ENCODE measurements at places on chromosomes 11 and 22.

- DNase-seq: no peak
Observed at GRCh38 chr11:69000831-69001242, 12.2 kb downstream of the MRGPRF start.

DNA sequence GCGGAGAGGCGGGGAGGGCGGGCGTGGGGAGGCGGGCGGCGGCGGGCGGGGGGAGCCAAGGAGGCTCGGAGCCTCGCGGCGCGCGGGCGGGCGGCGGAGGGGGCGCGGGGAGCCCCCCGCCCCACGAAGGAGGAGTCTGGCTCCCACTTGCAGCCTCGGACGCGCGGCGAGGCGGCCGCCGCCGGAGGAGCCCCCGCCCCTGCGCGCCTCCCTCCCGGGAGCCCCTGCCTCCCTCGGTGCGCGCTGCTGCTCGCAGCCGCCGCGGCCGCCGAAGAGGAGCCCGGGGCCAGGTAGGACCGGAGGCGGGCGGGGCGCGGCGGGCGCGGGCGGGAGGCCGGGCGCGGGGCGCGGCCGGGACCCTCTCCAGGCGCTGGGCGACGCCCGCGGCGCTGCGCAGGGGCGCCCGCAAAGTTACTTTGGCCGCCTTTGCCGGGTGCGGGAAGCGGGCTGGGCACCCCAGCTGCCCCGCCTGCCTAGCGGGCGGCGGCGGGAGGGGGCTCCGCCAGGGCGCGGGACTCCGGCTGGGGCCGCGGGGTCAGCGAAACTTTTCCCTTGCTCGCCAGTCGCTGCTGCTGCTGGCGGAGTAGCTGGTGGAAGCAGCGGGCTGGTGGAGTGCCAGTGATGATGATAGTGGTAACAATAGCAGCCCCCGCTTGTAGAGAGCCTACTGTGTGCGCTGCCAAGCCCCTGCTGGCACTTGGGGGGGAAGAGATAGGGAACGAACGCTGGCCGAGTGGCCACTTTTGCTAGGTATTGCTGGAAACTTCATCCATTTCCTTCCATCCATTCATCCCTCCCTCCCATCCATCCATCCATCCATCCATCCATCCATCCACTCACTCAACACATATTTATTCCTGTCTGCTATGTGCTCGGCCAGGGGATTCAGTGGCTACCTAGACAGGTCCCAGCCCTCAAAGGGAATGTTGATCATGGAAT, at the start of gene MPPED1:
MPPED1 (plus strand) TSS at position 146 of the 939 bp plus-strand sequence. CDS start 12,972 bp downstream, outside the sequence.
- DNase-seq: no peak

GRCh38 chr11:120270386-120270785, 30.4 kb downstream of the POU2F3 start:
- DNase-seq: no peak

DNA sequence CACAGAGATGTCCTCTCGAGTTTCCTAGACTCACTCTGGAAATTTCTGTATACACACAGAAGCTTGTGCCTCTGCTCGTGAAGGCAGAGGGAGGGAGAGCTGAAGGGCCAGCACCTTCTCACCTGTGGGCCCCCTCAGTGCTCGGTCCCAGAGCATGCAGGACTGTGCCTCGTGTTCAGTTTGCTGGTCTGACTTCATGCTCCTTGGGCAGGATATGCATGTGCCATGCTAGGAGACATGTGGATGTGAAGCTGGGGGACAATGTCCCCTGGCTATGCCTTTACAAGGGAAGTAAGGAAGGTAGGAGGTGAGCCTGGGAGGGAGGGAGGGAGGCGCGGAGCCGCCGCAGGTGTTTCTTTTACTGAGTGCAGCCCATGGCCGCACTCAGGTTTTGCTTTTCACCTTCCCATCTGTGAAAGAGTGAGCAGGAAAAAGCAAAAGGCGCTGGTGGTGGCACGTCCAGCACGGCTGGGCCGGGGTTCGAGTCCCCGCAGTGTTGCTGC, 22.6 kb downstream of the NEAT1 start:
- no peak for DNase-seq

DNA sequence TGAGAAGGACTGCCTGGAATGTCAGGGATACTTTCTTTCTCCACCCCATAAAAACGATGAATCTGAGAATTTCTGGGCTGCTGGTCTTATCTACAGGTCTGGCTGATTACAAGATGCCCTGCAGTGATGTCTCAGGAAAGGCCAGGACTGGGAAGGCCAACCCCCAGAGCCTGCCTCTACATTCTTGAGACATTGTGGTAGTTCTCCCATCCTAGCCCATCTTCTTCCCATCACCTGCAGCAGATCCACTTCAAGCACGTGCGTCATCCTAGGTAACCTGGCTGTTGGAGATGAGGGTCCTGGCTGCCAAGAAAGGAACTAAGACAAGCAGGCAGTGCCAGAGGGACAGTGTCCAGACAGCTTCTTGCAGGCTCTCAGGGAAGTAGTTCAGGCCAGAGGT, 44.1 kb upstream of the E2F8 start:
- DNase-seq: no peak

- no peak for DNase-seq
Observed at GRCh38 chr11:95102733-95103132, 13.1 kb downstream of the ENDOD1 start.

DNA sequence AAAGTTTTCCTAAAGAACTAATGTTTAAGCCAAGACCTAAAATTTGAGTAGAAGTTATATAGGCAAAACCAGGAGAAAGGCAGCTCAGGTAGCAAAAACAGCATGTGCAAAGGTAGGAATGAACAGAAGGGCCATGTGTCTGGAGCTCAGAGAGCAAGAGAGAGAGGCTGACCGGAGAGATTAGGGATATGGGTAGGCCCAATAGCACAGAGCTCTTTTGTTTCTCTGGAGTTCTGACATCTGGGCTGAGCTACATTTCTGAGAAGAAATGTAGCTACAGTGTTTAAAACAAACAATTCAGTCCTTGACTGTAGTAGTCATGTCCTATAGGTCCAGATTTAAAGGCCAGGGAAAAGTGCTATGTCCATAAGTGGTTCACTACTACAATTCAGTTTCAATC, 4.5 kb downstream of the C11orf97 start:
- DNase-seq: no peak

DNA sequence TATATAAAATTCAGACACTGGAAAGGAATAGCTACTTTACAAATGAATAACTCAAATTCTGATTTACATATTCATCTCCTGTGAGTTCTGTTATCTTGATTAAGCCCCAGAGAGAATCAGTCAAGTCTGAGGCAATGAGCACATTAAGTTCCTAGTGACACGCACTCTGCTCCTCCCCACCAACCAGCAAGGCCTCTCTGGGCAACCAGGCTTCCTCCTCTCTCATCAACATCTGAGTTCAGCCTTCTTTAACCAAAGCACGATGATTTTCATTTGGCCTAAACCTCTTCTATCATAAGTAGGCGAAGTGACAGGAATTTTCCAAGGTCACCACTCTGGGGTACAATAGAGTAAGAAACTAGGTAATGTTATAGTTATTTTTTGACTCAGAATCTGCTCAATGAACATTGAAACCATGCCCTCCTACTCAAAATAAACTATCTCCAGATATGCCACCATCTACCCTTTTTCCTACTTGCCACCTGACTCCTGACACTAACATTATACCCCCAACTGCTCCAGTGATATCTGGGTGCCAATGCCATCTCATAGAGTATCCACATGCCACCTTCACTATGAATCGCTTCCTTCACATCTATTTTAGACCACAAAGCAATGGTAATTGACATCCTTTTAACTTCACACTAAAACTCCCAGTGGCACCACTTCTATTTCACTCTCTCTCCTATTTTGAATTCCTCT, 114.8 kb downstream of the FAM76B start:
- DNase-seq: no peak

GRCh38 chr22:44925465-44926123, 84.2 kb downstream of the PHF21B start:
- DNase-seq: no peak

DNA sequence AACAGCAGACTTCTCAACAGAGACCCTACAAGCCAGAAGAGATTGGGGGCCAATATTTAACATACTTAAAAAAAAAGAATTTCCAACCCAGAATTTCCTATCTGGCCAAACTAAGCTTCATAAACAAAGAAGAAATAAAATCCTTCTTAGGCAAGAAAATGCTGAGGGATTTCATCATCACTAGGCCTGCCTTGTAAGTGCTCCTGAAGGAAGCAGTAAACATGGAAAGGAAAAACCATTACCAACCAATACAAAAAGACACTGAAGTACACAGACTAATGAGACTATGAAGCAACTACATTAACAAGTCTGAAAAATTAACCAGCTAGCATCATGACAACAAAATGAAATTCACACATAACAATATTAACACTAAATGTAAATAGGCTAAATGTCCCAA, 947.9 kb upstream of the CHORDC1 start:
- no peak for DNase-seq

- DNase-seq: no peak
Observed at GRCh38 chr22:30627471-30627870, 8.1 kb upstream of the SLC35E4 start.
